ENCODE measurements at places on chromosomes 1 and 21.

DNA sequence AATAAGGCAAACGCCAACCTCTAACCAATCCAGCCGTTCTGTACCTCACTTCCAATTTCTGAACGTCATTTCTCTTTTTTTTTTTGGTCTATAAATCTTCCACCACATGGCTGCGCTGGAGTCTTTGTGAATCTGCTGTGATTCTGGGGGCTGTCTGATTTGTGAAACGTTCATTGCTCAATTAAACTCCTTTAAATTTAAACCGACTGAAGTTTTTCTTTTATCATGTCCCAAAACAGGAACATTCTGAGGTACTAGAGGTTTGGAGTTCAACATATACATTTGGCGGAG lies 65.5 kb upstream of the BACH1 start:
- no peak for DNase-seq

GRCh38 chr1:109924316-109924715 lies 13.7 kb downstream of the CSF1 start:
- DNase-seq, result no peak

DNA sequence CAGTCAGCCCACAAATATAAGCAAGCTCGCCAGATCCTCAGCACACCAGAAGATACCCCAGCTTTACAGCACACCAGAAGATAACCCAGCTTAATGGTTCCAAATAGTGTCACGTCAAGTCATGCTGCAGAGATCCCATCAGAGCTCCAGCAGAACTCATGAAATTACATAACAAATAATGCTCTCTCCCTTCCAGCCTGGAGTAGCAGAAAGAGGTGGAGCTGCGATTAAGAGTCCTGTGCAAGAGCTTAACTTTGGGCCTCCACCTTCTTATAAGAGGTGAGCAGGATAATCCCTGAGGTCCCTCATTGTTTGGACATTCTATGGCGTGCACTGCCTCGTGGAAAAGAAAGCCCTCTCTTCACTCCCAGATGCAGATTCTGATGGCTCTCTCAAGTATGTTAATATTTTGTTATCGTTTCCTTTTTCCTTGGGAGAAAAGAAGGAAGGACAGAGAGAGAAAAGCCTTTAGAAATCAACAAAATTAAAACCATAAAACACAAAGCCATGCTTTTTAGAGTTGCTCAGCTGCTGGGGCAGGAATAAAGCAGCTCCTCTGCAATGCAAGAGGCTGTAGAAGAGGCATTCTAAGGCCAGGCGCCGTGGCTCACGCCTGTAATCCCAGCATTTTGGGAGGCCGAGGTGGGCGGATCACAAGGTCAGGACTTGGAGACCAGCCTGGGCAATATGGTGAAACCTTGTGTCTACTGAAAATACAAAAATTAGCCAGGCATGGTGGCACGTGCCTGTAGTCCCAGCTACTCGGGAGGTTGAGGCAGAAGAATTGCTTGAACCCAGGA lies 59.1 kb downstream of the GLUL start:
- no peak for DNase-seq

DNA sequence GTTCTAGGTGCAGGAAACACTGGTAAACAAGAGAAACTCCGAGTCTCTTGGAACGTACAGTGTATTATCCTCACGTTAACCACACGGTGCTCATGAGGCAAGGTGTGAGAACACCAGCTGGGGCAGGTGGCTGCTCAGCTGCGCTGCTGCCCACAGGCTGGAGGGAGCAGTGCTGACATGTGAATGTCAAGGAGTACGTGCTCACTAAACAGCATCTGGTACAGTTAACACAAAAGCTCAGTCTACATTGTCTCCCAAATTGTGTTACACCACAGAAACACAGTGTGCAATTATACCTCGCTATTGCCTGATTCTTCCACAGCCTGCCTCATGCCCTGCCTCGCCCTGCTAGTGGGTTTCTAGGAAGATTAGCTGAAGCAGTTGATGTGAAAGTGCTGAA lies 138.4 kb downstream of the GLIS1 start:
- DNase-seq, result no peak

GRCh38 chr1:59005491-59006288 lies 221.8 kb upstream of the JUN start:
- DNase-seq, result no peak

DNA sequence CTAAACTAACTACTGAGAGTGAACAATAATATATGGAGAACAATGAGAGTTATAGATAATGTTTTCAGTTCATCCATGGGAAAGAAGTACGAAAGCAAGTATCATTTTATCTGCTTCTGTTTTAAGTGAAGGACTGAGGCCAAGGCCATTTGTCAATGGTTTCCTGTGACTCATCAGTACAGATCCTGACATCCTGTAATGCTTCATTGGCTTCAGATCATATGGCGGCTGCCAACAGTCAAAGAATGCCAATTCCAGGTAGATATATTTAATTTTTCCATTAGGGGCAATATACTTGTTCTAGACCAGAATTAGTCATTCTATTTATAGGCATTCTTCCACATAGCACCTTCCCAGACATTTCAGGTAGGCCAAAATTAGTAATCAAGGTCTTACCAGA lies 97.3 kb downstream of the USH2A start:
- no peak for DNase-seq

GRCh38 chr1:240555524-240555923 lies 56.4 kb downstream of the GREM2 start:
- no peak for DNase-seq

GRCh38 chr1:149936992-149937705 lies 470 bp upstream of the MTMR11 start:
- DNase-seq, result no peak

GRCh38 chr1:242004751-242005495 lies 6.0 kb upstream of the MAP1LC3C start:
- no peak for DNase-seq

GRCh38 chr1:246674049-246674448 lies 50.2 kb upstream of the SCCPDH start:
- DNase-seq, result no peak

- no peak for DNase-seq
Observed at GRCh38 chr1:148308832-148309458, 156.9 kb upstream of the NBPF11 start.

- DNase-seq, result no peak
Observed at GRCh38 chr1:34532113-34532512, 222.7 kb upstream of the GJB5 start.

DNA sequence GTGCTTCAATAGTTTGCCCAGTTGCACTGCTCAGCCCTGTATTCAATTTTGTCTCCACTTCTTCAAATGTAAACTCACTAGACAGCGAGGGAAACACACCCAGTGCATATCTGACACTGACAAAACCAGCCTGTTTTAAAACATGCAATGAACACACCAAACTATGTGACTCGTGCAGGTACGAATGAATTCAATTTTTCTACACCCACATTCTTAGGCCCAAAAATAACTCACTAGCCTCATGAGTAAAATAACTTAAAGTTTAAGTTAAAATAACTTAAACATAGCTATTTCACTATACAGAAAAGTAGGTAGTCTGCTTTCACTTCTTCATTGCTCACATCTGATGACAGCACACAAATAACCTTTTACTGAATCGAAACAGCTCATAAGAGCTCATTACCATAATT lies 21.1 kb downstream of the TTC13 start:
- no peak for DNase-seq

- no peak for DNase-seq
Observed at GRCh38 chr1:46806196-46807020, 7.6 kb downstream of the CYP4B1 start.

GRCh38 chr21:33231526-33231925 lies 1.8 kb downstream of the IFNAR2 start:
- DNase-seq, result no peak

- DNase-seq, result no peak
Observed at GRCh38 chr21:41899426-41900202, 20.5 kb upstream of the PRDM15 start.

DNA sequence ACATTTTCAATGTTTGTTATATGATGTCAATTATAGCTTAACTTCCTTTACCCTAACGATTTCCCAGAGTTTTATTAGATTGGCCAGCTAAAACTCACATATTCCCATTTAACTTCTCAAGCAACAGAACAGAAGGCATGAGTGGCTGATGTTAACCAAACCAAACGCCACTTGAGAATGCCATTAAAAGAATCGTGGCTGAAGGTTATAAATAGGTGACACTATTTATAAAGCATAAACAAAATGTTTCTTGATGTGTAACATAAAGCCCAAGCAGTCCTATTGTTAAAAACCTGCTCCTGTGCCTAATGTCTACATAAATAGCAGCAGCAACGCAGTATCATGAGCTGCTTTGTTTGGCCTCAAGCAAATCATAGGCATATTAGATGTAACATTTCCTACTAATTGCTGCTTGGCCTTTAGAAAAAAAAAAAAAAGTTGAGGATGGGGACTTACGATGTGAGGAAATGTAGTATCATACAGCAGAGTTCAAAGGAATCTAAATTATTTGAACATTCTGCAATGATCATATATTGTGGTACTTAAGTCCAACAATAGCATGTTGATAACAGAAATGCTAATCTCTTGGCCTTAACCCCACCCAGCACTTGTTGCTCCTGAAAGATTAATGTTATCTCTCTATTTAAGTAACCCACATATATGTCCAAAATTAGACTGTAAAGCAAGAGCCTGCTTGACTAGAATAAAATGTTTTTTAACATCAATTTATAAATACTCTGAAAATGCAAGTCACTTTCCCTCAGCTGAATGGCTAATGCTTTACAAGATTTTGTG lies 106.0 kb downstream of the ESRRG start:
- DNase-seq, result no peak

- no peak for DNase-seq
Observed at GRCh38 chr1:180534214-180534613, 24.6 kb upstream of the OVAAL start.

GRCh38 chr1:52216907-52217458 lies 75.1 kb downstream of the ZFYVE9 start:
- DNase-seq, result no peak

GRCh38 chr21:40054403-40054802 lies 187.2 kb downstream of the PCP4 start:
- DNase-seq, result no peak

- DNase-seq, result no peak
Observed at GRCh38 chr1:87684194-87684593, 355.5 kb downstream of the LMO4 start.

GRCh38 chr1:7043719-7044535 lies 258.7 kb downstream of the CAMTA1 start:
- DNase-seq, result no peak

- DNase-seq, result no peak
Observed at GRCh38 chr1:244094880-244095528, 43.9 kb downstream of the ZBTB18 start.

- no peak for DNase-seq
Observed at GRCh38 chr1:12450756-12451559, 167.1 kb downstream of the DHRS3 start.

- DNase-seq, result no peak
Observed at GRCh38 chr1:113763661-113764060, 4.4 kb upstream of the PHTF1 start.

DNA sequence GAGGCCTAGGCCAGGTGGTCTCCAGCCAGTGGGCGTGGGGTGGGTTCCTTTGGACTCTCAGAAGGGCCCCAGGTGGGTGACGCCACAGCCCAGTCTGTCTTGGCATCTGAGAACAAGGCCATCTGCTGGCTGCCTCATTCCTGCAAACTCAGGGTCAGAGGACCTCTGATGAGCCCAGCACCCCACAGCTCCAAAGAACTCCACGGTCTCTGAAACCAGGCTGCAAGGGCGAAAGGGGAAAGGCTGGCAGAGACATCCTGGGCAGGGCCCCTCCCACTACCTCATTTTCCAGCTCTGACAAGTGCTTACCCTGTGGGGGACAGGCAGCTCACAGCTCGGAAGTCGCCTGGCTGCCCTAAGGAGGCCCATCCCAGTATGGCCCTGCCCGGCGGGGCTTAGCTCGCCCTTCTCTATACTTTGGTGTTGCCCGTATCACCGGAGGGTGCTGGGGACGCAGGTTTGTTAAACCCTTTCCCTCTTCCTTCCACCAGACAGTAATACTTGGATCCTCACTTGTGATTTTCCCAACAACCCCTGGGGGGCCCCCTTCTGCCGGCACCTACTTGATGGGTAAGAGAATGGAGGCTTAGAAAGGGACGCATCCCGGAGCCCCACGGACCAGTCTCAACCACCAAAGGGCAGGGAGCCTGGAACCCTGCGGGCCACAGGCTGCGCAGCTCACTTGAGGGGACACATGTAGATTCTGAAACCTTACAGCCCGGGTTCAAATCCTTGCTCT lies 10.9 kb upstream of the EDN2 start:
- DNase-seq, result no peak

DNA sequence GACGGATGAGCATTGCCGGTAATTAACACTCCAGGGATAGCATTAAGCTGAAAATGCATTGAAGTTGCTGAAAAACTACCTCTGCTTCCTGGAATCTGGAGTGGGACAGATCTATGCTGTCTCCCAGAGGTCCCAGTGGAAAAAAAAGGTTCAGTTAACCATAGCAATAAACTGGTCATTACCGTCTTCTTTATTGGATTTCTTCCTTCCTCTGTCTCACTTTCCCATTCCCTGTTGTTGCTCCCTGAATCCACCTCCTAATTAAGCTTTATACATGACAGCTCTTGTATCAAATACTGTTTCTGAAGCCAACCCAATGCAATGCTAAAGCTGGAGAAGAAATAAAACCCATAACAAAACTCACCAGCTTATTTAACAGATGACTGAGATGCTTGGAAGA lies 1805.9 kb downstream of the NCAM2 start:
- no peak for DNase-seq

DNA sequence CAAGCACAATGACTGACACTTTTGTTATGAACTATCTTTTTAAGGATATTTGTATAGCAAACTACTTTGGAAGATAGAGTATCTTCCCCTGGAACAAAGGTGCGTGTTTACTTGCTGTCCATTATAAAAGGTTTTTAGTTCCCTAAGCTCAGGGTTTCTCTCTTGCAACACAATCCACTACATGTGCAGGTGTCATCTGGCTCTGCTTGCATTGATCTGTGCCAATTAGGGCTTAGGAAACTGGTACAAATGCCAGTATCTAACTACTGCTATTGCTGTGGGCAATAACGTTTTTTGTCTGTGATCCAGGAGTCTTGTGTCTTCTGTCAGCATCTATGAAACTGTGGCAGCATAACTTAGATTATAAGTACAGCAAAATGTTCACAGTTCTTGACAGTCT lies 68.3 kb upstream of the ABCD3 start:
- DNase-seq, result no peak

DNA sequence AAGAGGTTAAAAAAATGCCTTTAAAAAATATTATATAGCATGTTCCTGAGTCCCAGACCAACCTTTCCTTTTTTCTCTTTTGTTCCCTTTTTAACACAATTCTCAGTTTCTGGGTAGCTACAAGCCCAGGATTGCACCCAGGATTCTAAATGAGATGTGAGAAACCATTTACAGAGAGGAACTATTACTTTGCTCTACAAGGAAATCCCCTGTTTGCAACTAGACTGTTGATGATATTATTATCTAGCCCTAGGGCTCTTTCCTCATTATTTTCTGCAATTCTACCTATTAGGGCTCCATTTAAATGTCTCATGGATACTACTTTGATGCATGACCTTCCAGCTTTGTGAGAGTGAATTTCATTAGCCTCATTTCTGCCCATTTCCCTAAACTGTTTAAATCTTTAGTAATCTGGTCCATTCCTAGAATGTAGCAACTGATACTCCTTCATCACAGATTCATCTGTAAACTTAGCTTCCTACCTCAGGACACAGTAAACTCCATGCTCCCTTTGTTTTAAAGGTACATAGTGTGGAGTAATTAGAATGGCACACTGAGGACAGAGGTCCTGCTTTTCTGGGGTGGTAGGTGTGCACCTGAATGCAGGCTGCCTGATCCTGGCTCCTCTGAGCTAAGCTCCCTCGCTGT lies 7.1 kb upstream of the KIF14 start:
- DNase-seq, result no peak

Measured in amniotic stem cell (primary cell).